DND-41 (cell line): ENCODE measurements at places on chromosomes 11 and 22.

DNA sequence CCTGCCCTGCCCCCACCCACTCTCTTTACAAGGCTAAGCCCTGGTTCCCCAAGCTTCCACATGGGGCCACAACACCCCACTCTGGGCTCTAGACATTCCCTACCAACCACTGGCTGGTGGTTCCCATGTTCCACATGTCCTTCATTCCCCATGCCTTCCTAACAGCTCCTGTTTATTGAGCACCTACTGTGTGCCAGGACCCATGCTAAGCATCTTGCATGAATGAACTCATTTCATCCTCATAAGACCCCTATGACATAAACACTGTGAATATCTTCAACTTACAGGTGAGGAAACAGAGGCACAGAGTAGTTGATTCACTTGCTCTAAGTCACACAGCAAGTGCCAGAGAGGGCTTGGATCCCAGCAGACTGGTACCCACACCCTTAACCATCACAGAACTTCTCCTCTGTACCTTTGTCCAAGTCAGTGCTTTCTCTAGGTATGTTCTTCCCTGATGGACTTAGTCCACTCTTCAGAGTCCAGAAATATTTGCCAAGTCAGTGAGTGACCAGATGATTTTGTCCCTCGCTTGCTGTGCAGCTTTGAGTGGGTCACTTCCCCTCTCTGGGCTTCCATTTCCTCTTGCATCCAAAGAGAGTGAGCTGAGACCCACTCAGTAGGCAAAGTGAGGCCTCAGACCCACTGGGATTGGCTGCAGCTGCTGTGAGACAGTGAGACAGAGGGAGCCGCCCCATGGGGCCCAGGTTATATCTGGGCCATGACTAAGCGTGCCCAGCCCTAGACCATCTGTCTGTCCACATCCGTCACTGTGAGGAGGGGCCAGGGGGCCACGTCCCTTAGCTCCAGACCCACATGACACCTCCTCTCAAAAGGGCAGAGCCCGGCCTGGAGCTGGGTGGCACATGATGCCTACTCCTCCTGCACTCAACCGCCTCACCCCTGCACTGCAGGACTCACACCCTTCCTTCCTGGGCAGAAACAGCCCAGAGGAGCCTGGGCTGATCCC, 132.4 kb downstream of the MN1 start:
- DNase-seq = no peak

GRCh38 chr11:9219572-9219971, 45.6 kb downstream of the DENND5A start:
- no peak for DNase-seq

GRCh38 chr11:129322941-129323340, 52.7 kb upstream of the BARX2 start:
- DNase-seq = no peak

GRCh38 chr11:94557992-94558391, 9.2 kb upstream of the PIWIL4 start:
- no peak for DNase-seq

DNA sequence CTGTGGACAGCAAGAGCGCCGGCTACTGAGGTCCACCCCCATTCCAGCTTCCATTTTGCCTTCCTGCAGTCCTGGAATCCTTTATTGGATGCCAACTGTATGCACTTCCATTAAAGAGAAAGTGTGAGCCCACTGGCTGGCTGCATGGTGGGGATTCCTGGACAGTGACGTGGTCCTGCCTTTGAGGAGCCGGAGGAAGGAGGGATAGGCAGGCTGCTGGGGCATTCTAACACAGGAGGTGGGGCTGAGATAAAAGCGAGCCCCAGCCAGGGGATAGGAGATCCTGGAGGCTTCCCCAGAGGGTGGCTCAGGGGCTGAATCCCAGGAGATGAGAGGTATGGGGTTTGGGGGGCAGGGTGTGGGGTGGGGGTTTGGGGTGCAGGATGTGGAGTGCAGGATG, 984.7 kb downstream of the BRD1 start:
- DNase-seq = no peak

GRCh38 chr11:72732329-72732728, 19.9 kb downstream of the ARAP1 start:
- no peak for DNase-seq

DNA sequence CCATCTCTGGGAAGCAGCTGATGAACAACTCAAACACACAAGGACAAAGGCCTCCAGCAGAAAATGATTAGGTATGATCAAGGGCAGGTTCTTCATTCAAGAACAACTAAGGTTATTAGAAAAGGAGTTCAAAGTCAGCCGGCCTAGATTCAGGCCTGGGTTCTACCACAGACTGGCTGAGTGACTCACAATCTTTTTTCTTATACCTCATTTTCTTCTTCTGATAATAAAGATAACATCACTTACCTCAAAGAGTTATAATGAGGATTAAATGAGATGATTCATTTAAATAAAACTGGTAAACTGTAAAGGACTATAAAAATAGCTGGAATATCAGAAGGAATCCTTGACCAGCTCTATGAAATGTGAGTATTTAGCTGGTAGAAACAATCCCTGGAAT, 49.3 kb upstream of the PPP2R1B start:
- no peak for DNase-seq

DNA sequence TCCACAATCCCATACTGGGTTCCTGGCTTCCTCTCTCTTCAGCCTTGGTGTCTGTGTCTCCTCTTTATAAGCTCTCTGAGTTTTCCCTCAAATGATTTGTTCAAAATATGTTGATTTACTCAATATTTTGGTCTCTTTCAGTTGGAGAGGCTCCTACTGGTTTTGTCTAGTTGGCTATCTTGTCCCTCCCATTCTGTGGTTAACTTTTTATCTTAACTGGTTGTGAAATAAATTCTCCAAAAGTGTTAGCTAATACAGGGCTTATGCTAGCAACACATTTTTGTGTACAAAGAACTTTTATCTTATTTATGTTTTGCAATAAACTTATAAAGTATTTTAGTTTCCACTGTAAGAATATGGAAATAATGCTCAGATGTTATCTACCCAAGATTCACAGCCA, 200.9 kb downstream of the AASDHPPT start:
- no peak for DNase-seq

GRCh38 chr11:133162227-133162626, 370.1 kb downstream of the OPCML start:
- no peak for DNase-seq

DNA sequence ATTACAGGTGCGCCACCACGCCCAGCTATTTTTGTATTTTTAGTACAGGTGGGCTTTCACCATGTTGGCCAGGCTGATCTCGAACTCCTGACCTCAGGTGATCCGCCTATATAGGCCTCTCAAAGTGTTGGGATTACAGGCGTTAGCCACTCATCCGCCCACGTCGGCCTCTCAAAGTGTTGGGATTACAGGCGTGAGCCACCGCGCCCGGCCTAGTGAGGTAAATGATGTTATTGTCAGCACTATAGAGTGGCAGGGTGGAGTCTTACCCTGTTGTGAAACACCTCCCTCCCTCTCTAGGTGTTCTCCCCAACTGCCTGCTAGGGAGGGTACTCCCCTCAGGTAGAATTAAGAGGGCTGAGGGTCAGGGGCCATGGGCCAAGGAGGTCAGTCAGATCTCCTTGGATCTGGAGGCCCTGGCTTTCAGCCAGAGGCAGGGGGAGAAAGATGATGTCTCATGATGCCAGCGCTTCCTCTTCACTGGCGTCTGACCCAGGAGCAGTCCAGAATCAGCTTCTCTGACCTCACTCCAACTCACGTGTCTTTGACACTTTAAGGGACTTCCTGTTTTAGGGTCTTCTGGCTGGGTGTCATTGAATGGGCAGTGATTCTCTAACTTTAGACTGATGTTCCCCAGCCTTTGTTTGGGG, 2.0 kb downstream of the GGA1 start:
- DNase-seq = no peak

GRCh38 chr11:126281245-126281644, 1.6 kb upstream of the TIRAP start:
- DNase-seq = no peak

DNA sequence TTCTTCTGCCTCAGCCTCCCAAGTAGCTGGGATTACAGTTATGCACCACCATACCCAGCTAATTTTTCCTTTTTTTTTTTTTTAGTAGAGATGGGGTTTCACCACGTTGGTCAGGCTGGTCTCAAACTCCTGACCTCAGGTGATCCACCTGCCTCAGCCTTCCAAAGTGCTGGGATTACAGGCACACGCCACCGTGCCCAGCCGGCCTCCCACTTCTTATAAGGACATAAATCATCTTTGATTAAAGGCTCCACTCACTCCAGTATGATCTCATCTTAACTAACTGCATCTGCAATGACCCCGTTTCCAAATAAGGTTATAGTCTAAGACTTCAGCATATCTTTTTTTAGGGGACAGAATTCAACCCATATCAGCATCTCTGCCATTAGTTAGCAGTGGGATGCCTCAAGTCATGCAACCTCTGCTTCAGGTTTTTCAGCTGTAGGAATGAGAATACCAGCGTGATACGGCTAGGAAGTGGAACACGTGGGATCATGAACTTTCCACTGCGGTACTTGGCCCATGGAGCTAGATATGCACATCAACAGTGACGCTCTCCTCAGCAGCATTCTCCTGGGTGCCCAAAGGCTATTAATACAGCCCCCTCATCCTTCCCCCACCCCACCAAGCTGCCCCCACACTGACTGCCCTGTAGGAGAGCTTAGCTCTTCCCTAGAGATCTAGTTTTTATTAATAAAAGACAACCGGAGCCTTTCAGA, 41.4 kb downstream of the MCHR1 start:
- DNase-seq = no peak

DNA sequence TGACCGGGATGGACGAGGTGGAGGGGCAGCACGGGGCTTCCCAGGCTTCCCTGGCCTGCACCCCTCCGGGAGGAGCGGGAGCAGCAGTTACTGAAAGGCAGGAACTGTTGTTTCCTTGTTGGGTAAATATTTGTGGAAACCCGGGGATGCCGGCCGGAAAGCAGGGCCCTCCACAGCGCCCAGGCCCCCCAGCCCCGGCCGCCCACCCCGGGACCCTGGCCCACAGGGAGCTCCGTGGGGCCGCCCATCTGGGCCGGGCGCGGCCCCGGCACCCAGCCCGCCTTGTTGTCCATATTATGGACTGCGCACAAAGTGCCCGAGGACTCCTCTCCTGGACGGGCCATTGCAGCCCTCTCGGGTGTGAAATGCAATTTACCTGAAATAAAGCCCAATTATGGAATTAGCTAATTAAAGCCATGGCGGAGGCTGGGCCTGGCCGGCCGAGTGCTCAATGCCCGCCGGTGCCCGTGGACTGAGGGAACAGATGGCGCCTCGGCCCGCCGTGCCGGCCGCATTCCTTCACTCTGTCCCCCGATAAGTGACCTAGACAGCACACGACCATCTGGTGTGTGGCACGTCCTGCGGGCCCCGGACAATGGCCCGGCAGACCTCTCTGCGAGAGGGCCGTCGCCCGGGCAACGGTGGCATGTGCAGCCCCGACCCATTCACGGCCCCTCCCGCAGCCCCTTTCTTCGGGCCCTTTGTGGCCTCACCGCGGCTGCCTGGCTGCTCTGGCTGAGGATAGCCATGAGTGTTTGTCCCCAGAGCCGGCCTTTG, 35.4 kb downstream of the CDKN1C start:
- no peak for DNase-seq

GRCh38 chr11:96307776-96308140, 35.2 kb downstream of the MAML2 start:
- no peak for DNase-seq
